ENCODE measurements at places on chromosomes 5 and 9.

DNA sequence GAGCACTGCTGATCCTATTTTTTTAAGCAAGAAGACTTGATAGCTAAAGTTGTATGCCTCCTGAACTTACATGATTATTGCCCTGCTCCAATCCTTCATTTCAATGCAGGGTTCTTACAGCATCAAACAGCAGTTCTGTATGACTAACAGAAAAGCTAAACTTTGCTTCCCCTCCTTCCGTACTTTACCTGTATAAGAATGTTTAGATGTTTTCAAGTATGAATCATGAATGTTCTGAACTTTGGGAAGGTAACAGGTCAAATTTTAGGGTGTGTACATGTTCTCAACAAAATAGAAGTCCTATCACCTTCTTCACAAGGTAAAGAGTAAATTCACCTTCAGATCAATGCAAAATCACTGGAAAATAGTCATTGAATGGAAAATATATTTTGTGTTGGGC is 972.6 kb upstream of the SEMA6A start:
- no peak for DNase-seq

GRCh38 chr5:172111852-172112225 is 76.2 kb downstream of the STK10 start:
- no peak for DNase-seq

DNA sequence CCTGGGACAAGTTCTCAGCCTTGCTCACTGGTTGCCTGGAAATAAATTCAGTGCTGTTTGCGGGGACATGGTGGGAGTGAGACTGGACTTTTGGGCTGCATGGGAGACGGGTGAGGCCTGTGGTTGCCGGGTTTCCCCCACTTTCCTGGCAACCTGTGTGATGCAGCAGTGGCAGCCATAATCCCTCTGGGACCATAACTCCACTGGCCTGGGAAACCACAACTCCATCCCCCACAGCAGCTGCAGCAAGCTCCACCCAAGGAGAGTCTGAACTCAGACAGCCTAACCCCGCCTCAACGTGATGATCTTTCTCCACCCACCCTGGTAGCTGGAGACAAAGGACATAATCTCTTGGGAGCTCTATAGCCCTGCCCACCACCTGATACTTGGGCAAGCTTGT is 349.9 kb downstream of the PIK3R1 start:
- no peak for DNase-seq

DNA sequence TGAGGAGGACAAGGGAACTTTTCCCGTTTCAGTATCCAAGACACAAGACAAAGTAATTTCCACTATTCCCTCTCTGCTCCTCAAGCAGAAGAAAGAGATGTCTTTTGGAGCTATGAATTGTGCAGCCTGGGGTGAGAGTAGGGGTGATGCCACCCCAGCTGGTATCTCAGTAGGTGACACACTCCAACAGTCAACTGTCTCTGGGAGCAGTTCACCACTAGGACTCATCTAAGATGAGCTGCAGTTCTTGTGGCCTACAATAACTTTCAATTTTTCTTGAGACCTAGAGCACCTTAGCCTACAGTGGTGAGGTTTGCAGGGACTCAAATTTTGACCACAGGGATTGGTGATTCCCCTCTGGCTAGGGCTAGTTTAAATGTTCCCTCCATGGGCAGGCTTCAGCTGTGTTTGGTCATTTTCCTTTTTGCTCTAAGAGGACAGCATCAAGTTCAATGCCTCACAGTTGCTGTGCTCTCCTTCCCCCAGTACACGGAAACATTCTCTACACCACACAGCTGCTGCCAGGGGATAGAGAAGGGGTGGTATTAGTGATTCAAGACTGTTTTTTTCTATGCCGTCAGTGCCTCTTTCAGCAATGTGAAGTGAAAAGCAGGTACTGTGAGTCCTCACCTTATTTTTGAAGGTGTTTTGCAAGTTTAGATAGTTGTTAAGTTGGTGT is 278.6 kb upstream of the RORB start:
- DNase-seq, result no peak

- DNase-seq, result no peak
Measured at GRCh38 chr9:29717631-29718030, 2144.3 kb upstream of the C9orf72 start.

DNA sequence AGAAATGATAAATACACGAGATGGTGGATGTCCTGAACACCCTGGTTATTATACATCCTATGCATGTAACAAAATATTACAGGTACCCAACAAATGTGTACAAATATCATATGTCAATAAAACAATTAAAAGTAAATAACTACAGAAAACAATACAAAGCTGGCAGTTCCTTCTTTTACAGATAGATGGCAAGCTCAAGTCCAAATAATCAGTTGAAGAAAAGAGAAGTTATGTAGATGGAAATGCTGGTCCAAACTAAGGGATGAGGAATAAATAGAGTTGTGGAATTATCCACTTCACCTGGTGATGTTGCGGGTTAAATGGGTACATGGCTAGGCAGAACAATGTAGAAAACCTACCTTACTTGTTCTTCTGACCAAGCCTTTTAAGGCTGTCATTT is 79.4 kb downstream of the PALM2AKAP2 start:
- DNase-seq, result no peak

DNA sequence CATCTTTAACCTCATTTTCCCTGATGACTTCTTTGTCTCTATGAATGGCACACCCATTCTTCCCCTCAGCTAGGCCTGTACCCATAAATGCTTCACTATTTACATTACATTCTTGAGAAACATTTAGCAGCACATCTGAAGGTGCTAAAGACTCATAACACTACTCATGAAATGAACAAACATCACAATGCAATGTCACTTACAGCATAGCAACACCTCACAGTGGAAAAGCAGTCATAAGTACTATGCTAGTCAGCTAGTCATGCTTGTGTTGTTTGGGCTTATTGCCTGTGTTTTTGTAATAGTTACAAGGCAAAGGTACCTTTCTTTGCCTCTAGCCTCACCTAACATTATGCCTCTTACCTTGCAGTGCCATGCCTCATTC is 228.9 kb downstream of the KIAA0825 start:
- DNase-seq, result no peak

DNA sequence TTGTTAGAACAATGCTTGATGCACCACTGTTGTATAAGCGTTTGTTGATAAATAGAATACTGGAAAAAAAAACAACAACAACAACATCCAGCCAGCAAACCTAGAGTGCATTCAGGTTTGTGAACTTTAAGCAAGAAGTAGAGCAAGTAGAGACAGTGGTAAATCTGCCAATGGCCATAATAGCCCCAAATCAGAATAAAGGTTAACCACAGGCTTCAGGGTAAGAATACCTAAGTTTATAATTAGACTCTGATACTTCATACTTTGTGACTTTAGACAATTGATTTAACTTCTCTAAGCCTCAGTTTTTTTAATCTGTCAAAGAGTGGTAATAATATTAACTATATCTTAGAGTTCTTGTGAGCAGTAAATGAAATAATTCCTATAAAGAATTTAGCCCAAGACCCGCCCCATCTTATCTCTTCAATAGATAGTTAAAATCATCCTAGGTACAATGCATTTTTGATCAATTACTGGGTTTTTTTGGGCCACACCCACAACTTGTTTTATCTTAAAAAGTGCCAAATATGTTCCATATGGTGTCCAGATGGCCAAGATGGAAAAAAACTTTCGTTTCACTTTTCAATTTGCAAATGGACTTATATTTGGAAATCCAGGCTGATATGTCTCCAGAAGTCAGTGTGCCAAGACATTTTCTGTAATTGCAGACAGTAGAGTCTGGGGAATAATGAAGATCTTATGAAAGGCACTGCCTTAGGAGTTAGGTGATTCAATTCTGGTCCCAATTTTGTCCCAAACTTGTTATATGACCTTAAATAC is 24.5 kb upstream of the DPYSL3 start:
- no peak for DNase-seq

GRCh38 chr5:141733198-141733597 is 51.2 kb upstream of the ARAP3 start:
- no peak for DNase-seq

GRCh38 chr5:174559141-174559540 is 165.2 kb upstream of the MSX2 start:
- no peak for DNase-seq

GRCh38 chr9:112180387-112180881 is 5.3 kb upstream of the SUSD1 start:
- DNase-seq, result no peak

GRCh38 chr9:99451112-99451606 is 229.1 kb downstream of the SEC61B start:
- peak; percentile 14 for DNase-seq

DNA sequence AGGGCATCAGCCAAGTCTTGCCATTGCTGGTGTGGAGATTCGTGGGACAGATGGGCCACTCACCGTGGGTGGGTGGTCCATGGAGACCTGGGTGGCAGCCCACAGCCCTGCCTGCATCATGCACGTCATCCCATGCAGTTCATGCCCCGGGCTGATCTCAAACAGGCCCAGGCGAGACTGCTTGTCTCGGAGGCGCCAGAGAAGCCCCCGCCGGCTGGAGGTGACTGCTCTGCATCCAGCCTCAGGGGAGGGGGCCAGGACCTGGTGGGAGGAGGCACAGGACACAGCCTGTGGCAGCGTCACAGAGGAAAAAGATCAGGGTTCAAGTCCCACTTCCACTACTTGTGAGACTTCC is 975 bp downstream of the PIP5KL1 start:
- no peak for DNase-seq

DNA sequence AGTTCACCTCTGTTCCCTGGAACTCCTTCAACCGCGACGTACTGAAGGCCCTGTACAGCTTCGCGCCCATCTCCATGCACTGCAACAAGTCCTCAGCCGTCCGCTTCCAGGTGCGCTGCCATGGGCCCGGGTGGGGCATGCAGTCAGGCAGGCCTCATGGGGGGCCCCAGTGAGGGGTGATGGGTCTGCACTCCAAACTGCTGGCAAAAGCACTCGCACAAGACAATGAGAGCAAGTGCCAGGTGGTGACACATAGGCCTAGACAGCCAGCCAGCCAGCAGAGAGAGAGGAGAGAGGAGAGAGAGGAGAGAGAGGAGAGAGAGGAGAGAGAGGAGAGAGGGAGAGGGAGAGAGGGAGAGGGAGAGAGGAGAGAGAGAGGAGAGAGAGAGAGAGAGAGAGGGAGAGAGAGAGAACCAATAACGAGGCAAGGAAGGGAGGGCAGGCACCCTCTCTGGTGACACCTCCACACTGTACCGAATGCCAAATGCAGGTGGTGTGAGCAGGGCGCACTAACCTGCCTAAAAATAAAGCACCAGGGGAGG is 21.0 kb downstream of the DBH start:
- DNase-seq, result peak; percentile 82

DNA sequence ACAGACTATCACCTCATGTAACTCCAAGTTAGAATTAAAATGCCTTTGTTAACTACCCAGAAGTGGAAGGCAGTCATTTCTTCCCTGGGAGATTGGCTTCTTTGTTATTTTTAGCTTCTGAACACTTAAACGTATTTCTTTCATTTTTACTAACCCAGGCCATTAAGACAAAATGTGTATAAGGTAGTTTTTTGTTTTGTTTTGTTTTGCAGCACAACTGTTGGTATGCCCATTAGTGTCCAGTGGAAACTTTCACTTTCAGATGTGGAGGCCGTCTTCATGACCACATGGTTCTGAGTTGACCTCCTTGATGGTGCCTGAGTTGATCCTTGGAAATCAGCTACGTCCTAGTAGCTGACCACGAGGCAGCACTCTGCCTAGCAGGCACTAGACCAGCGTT is 264.6 kb upstream of the ZNF608 start:
- no peak for DNase-seq

GRCh38 chr5:163503106-163504078 is 2.0 kb upstream of the MAT2B start:
- DNase-seq, result peak; percentile 57

DNA sequence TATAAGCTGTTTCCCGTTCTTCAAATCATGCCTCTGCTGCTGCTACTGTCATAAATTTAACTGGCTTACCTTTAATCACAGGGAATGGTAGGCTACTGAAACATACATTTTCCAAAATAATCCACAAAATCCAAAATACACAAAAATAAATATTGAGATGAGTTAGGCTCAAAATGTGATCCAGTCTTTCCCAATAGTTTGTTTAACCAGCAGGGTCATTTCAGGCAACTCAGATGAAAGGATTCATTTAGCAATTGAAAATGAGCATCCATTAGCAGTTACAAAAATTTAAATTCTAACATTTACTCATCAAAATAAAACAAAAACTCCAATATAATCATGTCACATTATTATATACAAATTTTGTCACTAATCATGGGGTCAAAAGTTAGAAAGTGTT is 1015.6 kb upstream of the DMAC1 start:
- no peak for DNase-seq

GRCh38 chr9:134546746-134547145 is 94.9 kb upstream of the COL5A1 start:
- DNase-seq, result no peak

- no peak for DNase-seq
Measured at GRCh38 chr5:7072188-7072587, 323.8 kb upstream of the ADCY2 start.

DNA sequence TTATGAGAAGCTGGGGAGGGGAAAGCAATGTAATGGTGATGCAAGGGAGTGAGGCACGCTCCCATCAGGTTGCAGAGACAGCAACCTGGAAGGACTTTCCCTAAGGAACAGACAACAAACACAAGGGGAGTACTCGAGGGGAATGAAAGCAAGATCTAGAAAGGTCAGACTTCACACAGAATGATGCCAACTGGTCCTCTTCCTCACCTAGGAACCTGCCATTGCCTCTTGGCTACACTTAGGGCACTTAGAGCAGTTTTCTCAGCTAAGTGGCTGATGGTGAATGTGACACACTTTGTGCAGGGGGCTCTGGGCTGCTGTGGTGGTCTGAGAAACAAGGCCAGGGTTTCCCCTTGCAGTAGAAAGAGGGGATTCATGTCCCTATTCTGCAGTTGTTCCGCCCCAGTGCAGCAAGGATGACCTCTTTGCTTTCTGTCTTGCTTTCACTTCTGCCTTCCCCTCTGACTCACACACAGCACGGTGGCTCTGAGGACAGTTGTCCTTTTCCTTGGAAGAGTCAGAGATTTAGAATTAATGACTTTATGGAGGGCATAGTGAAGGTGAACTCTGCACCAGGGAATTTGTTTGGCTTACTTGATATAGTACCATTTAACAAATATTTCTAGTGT is 394.0 kb upstream of the KLF4 start:
- DNase-seq, result no peak

DNA sequence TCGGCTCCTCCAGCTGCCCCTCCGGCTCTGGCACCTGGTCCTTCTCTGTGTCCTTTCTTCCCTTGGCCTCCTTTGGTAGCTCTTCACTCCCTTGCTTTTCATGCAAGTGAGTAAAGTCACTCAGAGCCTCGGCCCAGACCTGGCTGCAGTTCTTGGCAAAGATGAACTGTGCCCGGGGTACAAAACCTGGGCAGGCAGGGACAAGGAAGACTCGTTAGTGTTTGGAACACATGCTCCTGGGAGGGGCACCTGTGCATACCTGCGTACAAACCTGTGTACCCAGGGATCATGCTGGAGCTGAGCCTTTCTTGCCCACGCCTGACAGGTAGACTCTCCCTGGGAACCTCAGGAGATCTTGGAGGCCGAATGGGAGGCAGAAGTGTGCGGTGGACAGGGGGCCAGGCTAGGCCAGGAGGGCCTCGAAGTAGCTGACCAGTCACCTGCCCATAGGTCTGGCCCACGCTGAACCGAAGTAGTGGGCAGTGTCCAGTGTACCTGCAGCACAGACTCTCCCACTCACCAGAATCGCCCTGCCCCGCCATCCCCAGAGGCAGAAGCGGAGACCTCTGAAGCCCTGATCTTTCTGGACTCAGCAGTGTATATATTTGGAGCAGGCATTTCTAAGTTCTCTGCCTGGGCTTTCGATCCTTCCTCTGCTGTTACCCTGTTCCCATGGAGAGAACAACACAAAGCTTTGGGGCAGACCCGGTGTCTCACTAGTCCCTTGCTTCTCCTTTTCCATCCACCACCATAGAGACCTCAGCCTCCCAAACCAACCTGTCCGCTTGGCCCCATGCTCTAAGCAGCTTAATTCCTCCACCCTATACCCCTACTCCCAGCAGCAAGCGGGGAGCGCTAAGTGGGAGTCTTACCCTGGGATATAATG is 41.9 kb upstream of the TESK1 start:
- no peak for DNase-seq

Measured in cerebellum (tissue), 4 donors.